ENCODE measurements at places on chromosomes 1 and 21.

DNA sequence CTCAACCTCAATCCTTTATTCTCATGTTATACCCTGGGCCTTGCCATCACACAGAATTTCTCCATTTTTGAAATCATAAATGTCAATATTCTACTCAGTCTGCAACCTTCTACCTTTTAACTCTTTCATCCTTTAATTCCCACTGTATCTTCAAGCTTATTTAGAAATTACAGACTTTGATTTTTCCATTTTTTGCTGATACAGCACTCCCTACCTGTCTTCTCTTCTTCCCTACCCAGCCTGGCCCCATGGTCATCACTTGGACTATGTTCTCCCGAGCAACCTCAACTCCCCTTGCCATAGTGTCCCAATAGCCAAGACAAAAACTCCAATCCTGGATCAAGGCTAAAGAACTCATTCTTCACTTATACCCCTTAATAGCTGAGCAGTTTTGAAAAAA lies 14.6 kb downstream of the WARS2 start:
- no peak for DNase-seq

DNA sequence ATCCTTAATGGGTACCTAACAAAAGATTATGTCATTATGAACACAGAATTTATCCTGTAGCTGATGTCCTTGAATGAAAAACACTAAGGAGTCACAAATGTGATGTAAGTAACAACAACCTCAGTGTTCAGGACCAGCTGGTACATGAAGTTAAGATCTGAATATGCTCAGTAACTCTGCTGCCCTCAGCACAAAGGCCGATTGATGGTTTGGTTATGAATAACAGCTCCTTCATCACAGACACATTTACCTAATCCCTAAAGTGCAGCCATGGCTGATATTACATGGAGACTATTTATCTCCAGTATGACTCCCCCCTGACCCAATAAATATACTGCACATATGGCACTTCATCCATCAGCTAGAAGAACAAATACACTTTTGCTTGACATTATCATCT lies 75.2 kb downstream of the PLPPR5 start:
- no peak for DNase-seq

- DNase-seq: no peak
Observed at GRCh38 chr1:223136086-223136485, 7.0 kb downstream of the TLR5 start.

DNA sequence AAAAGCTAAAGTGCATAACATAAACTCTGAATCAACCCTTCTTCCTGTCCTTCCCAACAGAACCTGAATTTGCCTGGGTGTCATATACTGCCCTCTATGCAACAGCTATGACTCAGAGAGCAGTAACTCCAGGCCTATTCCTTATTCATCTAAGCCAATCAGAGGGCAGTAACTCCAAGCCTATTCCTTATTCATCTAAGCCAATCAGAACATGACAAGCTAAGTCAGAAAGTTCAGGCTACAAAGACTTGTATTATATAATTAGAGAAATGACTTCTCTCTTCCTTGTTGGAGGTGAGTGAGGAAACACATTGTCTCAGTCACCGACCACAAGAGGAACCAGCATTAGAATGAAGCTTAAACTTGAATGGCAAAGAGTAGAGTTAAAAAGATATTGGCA lies 26.2 kb upstream of the TADA1 start:
- no peak for DNase-seq

- no peak for DNase-seq
Observed at GRCh38 chr1:172916116-172916515, 134.6 kb downstream of the TNFSF18 start.

- DNase-seq: peak; percentile 83
Observed at GRCh38 chr1:10941891-10942541, 70.4 kb upstream of the TARDBP start.

GRCh38 chr1:108190001-108190634 lies 10.0 kb downstream of the SLC25A24 start:
- DNase-seq: no peak

DNA sequence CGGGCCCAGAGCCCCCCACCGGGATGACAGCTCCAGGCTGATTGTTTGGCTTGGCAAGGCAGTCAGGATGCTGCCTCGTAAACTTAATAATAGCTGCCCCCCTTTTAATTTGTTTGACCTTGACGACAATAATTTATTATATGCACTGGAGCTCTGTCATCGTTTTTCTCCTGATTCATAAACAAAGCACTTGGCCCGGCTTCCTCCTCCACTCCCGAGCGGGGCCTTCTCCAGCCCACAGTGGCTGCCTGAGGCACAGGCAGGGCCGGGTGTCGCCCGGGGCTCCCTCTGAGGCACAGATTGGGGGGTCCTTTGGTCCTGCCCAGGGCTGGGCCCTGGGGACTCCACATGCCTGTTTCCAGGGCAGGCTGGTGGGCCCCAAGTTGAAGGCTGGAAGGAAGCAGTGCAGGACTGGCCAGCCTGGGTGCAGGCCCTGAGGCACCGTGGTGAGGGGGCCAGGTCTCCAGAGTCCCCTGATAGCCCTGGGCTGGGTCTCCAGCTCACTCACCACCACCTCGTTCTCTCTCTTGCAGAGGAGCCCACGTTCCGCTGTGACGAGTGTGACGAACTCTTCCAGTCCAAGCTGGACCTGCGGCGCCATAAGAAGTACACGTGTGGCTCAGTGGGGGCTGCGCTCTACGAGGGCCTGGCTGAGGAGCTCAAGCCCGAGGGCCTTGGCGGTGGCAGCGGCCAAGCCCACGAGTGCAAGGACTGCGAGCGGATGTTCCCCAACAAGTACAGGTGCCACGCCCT lies 52.0 kb upstream of the ARHGEF16 start:
- no peak for DNase-seq

- no peak for DNase-seq
Observed at GRCh38 chr1:232594768-232595698, 34.9 kb downstream of the SIPA1L2 start.

GRCh38 chr1:17078991-17079868 lies 25.4 kb upstream of the SDHB start:
- DNase-seq: no peak

DNA sequence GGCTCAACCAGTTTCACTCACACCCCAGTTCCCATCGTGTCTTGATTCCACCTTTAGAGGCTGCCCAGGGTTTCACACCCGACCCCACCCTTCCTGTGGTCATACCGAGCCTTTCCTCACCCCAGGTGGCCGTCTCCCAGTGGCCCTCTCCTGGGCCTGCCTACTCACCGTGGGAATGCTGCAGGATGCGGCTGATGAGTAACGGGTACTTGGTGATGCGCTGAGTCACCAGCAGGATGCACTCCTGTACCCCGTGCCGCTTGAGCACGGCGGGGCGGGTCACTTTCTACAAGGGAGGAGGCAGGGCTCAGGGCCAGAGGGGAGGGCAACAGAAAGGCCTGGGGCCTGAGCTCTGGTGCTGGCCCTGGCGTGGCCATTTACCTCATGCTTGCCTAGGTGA lies 16.4 kb downstream of the ARHGEF2 start:
- no peak for DNase-seq

GRCh38 chr21:45326891-45327440 lies 39.3 kb upstream of the POFUT2 start:
- no peak for DNase-seq

- no peak for DNase-seq
Observed at GRCh38 chr1:45321444-45321843, 5.3 kb upstream of the HPDL start.

GRCh38 chr21:45639206-45640000 lies 4.1 kb upstream of the PCBP3 start:
- DNase-seq: peak; percentile 19

- no peak for DNase-seq
Observed at GRCh38 chr1:59316497-59317128, 19.7 kb downstream of the FGGY start.

GRCh38 chr21:27300770-27301169 lies 333.9 kb upstream of the ADAMTS5 start:
- DNase-seq: no peak

DNA sequence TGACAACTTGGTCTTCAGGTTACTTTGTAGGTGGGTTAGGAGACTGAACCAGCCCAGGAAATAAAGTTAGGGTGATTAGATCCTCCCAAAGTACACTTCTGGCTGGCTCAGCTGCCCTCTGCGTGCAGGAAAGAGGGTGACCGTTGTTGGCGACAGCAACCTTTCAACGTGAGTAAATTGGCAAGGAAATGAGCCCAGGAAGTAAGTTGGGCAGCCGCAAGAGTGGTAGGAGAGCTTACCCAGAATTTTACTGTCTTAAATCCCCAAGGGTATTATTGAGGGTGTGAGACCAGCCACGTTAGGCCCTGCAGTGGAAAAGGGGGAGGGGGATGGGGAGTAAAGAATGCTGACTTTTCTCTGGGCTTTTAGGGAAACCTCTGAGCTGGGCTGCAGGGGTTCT lies 1.6 kb downstream of the TENT5C start:
- DNase-seq: no peak

DNA sequence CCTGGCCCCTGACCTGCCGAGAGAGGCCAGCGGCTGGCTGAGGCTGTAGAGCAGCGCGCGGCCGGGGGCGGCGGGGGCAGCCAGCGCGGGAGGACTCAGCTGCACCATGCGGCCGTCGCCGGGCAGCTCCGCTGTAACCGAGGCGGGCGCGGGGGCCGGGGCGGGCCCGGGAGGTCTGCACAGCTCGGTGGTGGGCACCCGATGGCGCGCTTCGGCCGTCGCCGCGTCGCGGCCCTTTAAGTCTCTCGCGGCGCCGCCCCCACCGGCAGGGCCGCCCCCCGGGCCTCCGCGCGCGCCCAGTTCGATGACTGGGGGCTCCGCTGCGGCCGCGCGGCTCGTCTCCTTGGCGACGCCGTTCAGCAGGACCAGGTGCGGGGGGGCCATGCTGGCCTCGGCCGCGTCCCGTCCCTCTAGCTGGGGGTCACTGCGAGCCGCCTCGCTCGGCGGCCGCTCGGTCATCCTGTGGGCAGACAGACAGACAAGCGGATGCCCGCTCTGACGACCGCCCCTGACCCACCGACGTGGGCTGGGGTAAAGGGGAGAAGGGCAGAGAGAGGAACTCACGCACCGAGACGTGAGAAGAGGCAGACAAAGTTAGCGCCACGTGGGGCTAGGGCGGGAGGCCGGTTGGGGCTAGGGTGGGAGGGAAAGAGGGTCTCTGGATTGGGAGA lies 6.5 kb downstream of the TAL1 start:
- no peak for DNase-seq

DNA sequence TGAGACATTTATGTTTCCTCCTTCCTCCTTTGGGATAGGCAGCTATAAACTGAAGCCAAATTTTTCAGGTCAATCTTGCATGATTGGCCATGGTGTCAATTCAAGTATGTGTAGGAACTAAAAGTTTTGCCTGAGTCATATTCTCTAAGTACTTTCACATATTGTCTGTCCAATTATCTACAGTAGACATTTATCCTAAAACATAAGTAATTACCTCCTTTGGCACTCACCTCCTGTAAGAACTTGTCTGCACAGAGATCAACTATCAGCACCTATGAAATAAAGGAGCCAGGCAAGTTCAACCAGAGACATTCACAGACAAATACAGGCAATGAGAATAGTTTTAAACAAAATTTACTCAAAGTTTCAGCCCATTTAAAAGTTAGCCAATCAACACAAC lies 14.2 kb upstream of the BCAS2 start:
- no peak for DNase-seq

DNA sequence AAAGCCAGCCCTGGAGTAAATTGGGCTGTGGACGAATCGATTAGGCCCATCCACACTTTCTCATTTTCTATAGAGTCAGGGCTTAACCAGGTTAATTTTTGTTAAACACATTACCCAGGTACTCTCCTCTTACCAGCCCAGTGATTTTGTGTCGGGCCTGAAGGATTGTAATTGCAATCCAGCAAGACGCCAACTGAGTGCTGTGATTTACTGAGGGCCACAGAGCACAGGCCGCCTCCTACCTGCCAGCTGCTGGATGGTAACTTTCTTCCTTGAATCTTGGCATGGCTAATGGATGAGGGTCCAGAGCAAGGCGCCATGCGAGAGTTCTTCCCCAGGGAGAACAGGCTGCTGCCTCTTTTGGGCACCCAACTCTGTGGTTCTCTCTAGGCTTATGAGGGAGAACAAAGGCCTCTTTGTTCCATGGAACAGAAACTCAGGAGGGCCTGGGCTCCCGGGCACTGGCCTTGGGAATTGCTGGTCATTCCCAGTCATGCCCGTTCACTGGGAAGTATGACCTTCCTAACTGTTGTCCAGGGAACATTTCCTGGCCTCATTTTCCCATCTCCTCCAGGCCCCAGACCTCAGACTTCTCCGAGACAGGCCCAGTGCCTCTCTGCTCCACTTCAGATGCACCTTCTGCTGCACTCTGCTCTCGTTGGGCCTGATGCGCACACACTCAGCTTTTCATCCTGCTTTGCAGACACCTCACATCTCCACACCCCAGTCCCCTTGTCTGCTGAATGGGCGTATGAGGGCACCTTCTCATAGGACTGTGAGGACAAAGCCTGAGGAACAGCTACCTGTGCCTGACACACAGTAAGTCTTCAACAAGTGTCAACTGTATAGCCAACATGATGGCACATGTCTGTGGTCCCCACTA lies 57.3 kb downstream of the SYF2 start:
- no peak for DNase-seq

DNA sequence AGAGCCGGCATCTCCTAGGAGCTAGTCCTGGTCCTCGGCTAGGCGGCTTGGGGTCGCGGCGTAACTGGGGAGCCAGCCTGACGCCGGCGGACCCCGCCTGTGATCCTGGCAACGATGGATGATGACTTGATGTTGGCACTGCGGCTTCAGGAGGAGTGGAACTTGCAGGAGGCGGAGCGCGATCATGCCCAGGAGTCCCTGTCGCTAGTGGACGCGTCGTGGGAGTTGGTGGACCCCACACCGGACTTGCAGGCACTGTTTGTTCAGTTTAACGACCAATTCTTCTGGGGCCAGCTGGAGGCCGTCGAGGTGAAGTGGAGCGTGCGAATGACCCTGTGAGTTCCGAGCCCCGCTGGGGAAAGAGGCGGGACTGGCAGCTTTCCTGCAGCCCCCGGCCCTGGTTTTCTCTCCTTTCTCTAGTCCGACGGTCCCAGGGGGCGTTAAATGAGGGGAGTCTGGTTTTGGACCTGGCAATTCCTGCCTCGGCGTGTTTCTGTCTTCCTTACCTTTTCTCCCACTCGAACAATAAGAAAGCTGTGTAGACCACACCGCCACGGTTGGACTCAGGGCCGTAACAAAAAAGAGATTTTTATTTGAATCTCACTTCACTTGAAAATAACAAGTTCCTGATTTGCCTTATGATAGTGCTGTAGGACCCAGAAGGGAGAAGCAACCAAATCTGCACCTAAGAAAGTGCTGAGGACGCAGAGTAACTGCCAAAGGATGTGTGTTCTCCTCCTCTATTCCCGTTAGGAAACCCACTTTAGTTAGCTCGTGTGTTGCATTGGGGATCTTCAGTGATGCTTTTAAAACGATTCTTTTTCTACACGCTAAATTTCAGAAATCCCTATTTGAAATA lies at the start of gene SPRTN:
Gene SPRTN, plus strand, starts transcription at position 24 of the 859 bp plus-strand sequence. Its CDS starts 91 bp downstream, at position 115.
- peak; percentile 18 for DNase-seq

Measured in GM13977 (cell line).